NCI-H524 (cell line): ENCODE measurements at places on chromosomes 5 and 9.

DNA sequence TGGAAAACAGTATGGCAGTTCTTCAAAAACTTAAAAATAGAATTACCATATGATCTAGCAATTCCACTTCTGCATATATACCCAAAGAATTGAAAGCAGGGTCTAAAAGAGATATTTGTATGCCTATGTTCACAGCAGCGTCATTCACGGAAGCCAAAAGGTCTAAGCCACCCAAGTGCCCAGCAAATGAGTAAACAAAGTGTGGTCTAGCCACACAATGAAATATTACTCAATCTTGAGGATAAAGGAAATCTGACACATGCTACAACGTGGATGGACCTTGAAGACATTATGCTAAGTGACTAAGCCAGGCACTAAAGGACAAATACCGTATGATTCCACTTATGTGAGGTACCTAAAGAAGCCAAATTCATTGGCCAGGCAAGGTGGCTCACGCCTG lies 11.1 kb upstream of the MED27 start:
- DNase-seq = no peak

GRCh38 chr9:116275418-116276195 lies 122.0 kb downstream of the PAPPA start:
- DNase-seq = no peak

GRCh38 chr9:136081113-136081825 lies 13.8 kb downstream of the NACC2 start:
- no peak for DNase-seq

DNA sequence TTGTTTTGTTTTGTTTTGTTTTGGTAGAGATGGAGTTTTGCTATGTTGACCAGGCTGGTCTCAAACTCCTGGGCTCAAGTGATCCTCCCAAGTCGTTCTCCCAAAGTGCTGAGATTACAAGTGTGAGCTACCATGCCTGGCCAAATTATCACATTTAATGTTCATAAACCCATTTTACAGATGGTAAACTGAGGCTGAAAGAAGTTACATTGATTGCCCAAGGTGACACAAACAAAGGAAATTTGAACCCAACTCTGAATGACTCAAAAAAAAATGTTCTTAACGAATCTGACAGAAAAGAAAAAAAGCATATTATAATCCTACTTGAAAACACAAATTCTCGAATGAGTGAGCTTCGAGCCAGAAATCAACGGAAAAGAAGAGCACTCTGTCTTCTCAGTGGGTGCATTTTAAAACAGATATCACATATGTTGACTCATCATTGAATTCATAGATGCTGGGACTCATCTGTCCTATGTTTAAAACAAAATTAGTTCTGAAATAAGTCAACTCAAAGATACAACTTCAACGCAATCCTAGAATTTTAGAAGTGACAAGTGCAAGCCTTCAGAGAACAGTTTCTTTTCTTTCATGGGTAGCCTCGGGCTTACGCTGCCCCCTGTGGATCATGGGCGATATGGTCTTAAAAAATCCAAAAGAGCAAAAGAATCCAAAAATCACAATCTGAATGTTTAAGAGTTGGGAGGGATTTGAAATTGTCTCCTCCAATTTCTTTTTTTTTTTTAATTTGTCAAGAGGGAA lies 28.4 kb downstream of the TIMD4 start:
- peak; percentile 49 for DNase-seq
